Activated CD4-positive, alpha-beta T cell treated with anti-CD3 and anti-CD28 coated beads for 36 hours (primary cell): ENCODE measurements at places on chromosomes 3 and 15. TPM values are rescaled to one million over a fixed set of nuclear protein-coding genes. Genes with fewer than 3 reads are reported as not detected.

UROC1 gene
- not detected for total RNA-seq

DNA sequence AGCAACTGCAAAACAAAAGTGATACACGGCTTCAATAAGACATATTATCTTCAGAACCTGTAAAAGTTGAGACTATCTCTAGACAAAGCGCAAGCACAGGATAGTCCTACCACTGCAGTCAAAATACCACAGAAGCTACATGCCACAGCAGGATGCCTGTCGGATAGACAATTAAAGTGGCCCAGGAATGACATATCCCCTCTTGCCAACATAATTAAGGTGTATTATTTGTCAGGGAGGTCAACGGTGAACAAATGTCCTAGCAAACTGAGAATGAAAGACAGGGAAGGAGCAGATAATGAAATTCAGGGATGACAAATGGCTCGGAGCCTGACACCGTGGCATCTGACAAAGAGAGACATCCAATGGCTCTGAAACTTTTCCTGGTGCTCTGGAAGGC, 185.7 kb downstream of the MECOM start:
- H3K36me3 ChIP-seq: no peaks in the 10 kb centered on the region
- DNase-seq: no peak
- H3K4me1 ChIP-seq: no peaks in the 10 kb centered on the region
- no peaks in the 10 kb centered on the region for H3K27me3 ChIP-seq

ACVR2B gene
- 5.7 TPM for total RNA-seq

EOGT gene
- 8.4 TPM for total RNA-seq

- no peak for DNase-seq
- H3K27me3 ChIP-seq: no peaks in the 10 kb centered on the region
- no peak overlapping the region for H3K4me3 ChIP-seq
- H3K4me1 ChIP-seq: peaks cover 14% of the 10 kb centered on the region
- no peak overlapping the region for H3K27ac ChIP-seq
These were observed 45.9 kb upstream of the WDR5B start for GRCh38 chr3:122461806-122462205.

ERICH6 gene
- total RNA-seq: not detected

GRCh38 chr3:90253131-90253530, 1145.7 kb downstream of the EPHA3 start:
- no peaks in the 10 kb centered on the region for H3K4me1 ChIP-seq
- H3K4me3 ChIP-seq: no peak overlapping the region
- H3K36me3 ChIP-seq: no peaks in the 10 kb centered on the region
- no peak for DNase-seq
- H3K27me3 ChIP-seq: no peaks in the 10 kb centered on the region
- H3K27ac ChIP-seq: no peak overlapping the region

CCDC33 gene
- not detected for total RNA-seq

- DNase-seq: no peak
- no peak overlapping the region for H3K4me3 ChIP-seq
- no peaks in the 10 kb centered on the region for H3K4me1 ChIP-seq
- H3K27ac ChIP-seq: no peak overlapping the region
- H3K36me3 ChIP-seq: no peaks in the 10 kb centered on the region
- no peaks in the 10 kb centered on the region for H3K27me3 ChIP-seq
These were observed 661.2 kb upstream of the BCHE start for GRCh38 chr3:166498446-166498845.

DNA sequence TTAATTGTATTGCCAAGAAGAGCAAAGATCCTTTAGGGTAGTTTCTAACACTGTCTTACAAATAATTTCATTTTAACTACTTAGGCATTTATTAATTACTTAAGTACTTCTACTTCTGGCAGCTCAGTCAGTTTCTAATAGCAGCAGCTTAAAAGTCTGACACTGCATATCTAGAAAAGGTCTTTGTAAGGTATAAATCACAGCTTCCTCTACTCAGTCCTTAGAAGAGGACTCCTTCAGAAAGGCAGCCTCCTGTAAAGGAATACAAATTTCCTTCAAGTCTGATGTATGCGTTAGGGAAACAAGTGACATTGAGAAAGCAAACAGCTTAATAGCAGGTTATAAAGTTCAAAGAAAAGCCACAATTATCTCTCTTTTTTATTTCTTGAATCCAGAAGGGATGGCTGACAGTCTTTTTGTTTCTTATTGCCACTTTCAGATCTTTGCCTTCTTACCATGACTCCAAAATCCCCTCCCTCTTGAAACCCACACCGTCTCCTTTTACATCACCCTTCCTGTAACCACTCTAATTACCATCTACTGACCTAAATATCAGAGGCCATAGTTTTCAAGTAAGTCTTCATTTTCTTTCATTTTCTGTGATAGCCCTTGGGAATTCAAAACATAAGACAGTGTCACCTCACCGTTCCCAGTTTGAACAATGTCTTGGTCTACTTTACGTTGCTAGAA, 109.5 kb downstream of the CGGBP1 start:
- no peaks in the 10 kb centered on the region for H3K4me1 ChIP-seq
- H3K36me3 ChIP-seq: no peaks in the 10 kb centered on the region
- H3K27me3 ChIP-seq: peaks cover 6% of the 10 kb centered on the region
- no peak overlapping the region for H3K27ac ChIP-seq
- DNase-seq: no peak

SPRED1 gene
- 0.96 TPM for total RNA-seq
